ENCODE measurements at places on chromosomes 4 and X.

DNA sequence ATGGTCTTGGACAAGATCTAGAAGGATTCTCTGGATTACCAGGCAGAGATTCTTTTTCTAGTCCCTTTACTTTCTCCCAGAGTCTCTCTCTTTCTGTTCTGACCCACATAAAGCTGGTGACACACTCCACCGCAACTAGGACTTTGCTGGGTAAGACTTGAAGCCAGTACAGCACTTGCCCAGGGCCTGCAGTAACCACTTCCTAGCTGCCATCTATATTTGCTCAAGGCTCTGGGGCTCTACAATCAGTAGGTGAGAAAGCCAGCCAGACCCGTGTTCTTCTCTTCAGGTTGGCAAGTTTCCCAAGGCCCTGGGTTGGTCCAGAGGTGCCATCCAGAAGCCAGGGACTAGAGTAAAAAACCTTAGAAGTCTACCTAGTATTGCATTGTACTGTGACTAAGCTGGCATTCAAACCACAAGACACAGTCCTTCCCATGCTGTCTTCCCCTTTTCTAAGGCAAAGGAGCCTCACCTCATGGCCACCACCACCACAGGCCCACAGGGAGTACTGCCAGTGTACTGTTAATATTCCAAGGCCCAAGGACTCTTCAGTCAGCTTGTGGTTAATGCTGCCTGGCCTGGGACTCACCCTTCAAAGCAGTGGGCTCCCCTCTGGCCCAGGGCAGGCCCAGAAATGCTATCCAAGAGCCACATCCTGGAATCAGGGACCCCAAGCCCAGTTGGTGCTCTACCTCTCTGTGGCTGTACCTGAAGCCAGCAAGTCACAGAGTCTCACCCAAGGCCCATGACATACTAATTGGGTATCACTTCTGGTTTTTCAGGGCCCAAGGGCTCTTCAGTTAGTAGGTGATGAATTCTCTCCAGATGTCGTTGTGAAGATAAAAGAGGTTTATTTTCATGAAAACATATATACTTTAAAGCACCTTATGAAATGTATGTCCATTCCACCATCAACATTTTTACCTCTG, 54.7 kb downstream of the CD38 start:
- DNase-seq = no peak

DNA sequence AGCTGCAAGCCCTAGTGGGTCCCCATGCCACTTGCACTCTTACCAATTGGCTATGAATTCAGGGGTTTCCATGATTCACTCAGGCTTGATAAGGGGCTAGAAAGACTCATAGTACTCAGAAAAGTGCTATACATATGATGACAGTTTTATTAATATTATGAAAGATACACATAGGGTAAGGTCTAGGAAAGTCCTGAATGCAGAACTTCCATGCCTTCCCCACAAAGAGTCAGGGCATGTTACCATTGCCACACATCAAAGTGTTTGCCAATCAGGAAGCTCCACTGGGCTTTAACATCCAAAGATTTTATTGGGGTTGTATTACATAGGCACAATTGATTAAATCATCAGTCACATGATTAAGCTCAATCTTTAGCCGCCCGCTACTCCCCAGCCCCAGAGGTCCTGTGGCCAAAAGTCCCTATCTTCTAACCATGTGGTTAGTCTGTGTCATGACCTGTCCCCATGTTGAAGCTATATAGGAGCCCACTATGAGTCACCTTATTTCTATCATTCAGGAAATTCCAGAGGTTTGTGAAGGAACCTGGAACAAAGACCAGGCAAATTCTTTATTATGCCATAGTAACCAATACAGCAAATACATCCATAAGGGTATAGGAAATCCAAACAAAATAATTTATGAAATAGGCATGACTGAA, 635.6 kb downstream of the STPG2 start:
- peak; percentile 65 for DNase-seq

- no peak for DNase-seq
Observed at GRCh38 chr4:113540859-113541258, 220.7 kb downstream of the CAMK2D start.

- no peak for DNase-seq
Observed at GRCh38 chr4:157005193-157005592, 33.6 kb upstream of the PDGFC start.

DNA sequence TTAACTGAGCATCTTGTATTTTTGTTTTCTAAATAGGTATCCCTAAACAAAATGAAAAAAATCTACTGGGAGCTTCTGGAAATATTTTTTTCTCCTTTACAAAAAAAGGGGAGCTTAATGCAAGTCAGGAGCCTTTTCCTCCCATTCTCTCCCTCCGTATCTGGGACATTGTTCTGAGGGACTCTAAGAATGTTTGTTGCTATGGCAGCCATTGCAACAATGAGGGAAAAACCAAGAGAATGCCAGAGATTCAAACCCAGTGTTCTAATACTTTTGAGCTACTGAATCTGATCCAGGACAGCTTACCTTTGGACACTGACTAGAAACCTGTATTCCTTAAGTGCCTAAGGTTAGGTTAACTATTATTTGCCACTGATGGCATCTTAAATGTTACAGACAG, 485.7 kb upstream of the HS3ST1 start:
- peak; percentile 82 for DNase-seq

- no peak for DNase-seq
Observed at GRCh38 chr4:101667348-101667747, 123.2 kb upstream of the BANK1 start.

GRCh38 chr4:121053601-121054143, 18.7 kb downstream of the NDNF start:
- no peak for DNase-seq

GRCh38 chr4:117623326-117623725, 411.0 kb upstream of the NDST3 start:
- no peak for DNase-seq

- DNase-seq = no peak
Observed at GRCh38 chrX:109472939-109473735, 8.7 kb downstream of the GUCY2F start.

DNA sequence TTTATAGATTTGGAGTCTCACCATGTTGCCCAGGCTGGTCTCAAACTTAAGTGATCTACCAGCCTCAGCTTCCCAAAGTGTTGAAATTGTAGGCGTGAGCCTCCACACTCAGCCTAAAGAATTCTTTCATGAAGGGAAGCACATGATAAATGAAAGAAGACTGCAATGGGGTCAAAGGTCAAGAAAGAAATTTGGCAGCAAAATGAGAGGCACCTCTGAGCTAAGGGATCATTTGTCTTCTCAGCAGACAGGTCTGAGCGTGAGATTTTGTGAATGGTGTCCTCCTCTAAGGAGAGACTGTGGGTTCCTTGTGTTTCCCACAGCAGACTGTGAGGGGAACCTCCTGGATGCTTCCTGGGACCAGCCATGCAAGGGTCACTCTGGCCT, 57.5 kb upstream of the EGFL6 start:
- no peak for DNase-seq

- no peak for DNase-seq
Observed at GRCh38 chrX:120429776-120430540, 39.1 kb downstream of the LAMP2 start.

DNA sequence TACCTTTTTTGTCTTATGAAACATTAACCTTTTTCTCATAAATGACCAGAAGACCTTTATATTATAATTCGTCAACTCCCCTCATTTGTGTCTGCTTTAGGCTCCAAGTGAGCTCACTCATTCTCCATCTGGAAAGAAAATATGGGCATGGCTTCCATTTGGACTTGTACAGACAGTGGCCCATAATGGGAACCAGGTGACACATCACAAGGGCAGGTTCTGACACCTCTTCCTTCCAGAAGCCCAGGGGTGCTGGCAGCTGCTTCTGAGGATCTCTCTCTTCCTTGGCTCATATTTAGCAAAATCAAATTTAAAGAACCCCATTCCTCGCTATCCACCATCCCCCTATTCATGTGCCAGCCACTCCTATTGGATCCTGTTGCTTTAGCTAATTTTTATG, 69.6 kb downstream of the CD38 start:
- no peak for DNase-seq

GRCh38 chr4:6915041-6916005, 5.7 kb downstream of the TBC1D14 start:
- no peak for DNase-seq

GRCh38 chrX:116961872-116962582, 499.3 kb upstream of the CT83 start:
- DNase-seq = no peak

DNA sequence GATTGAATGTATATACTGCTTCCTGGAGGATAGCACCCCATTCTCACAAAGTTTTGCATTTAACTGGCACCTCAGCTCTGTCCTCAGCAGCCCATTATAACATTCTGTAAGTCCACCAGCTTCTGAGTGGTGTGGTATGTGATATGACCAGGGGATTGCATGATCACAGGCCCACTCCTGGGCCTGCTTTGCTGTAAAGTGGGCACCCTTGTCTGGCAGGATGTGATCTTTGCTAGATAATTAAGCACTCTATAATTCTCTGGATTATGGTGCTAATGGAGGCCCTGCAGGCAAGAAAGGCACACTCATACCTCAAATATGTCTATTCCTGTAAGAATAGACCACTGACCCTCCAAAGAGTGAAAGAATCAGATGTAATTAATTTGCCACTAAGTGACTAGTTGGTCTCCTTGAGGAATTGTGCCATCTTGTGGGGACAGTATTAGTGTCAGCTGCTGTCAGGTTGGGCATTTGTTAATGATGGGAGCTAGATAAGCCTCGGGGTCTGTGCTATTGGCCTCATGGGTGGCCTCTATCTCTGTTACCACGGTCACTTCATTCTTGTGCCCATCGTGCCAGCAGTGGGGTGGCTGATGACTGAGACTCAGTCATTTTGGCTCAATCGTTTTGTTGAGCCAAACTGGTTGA, 2.2 kb upstream of the CFI start:
- no peak for DNase-seq

GRCh38 chr4:178255172-178255571, 812.9 kb upstream of the AGA start:
- no peak for DNase-seq

DNA sequence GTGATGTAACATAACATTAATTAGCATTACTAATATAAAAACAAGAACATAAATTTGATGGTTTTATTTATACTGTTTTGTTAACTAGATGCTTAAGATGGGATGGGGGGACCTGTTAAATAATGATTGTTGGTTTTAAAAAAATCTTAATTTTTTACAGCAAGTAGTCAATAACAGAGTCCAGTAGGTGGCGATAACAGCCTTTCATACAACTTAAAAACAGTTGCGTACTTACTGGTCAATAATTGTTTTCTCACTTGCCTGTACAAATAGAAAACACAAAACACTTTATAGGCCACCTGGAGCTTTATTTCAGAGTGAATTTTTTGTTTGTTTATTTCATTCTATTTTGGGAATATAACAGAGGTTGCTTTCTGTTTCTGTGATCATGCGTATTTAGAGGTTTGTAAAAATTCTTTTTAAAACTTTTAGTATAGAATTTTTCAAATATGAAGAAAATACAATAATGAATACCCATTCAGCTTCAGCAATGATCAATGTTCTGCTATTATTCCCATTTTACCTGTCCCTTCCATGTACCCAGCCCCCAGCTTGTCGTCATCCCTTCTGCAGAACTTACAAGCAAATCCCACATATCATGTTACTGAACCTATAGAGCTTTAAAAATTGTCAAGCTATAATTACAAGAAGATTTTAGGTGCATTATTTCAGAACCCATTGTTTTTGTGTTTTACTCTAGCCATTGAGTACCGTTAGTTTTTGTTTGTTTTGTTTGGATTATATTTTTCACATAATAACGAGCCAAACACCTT, 97.1 kb downstream of the MRPL1 start:
- DNase-seq = peak; percentile 57

GRCh38 chr4:25110527-25111329, 49.5 kb downstream of the SEPSECS start:
- DNase-seq = no peak

- no peak for DNase-seq
Observed at GRCh38 chrX:133325422-133325821, 89.9 kb downstream of the GPC4 start.

DNA sequence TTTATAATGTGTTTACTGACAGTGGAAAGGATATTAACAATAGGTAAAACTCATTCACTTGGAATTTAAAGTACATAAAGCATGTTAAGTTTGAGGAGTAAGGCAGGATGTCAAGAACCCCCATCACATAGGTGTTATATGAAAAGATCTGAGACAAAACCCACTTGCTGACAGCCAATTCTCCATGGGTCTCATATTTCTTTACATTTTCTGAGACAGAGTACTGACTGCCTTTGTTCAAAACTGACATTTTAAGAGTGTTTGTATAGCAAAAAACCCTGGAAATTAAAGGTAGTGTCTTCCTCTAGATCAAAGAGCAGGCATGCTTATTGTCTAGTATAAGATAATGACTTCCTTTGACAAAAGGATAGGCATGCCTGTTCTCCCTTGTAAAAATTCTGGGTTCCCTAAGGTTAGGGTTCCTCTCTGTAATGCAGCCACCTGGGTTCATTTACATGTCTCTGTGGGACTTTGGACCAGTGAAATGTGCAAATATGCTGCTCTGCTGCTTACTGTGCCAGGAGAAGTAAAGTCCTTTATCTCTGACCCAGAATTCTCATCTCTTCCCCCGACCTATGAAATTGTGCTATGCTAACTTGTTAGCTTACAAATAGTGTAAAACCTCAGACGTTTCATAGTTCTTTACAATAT, 123.6 kb downstream of the PCDH18 start:
- no peak for DNase-seq

GRCh38 chr4:149203256-149204001, 612.2 kb downstream of the IQCM start:
- DNase-seq = no peak

DNA sequence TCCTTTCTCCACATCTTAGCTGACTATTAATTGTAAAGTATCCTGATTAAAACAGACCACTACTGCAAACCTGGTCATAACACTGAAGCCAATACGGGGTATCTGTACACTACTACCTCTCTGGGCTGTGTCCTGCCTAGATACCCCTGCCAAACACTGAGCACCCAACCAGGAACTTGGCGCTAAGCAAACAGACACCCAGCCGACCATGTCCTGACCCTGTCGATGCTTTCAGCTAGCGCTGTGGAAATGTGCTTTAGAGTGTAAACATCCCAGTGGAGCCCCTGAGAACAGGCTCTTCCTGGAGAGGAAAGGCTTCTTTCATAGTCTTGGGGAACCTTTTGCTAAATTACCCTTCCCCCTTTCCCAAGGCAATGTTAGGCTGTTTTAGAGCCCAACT, 52.9 kb downstream of the CCNG2 start:
- no peak for DNase-seq

- DNase-seq = no peak
Observed at GRCh38 chr4:31918891-31919290, 1198.7 kb downstream of the PCDH7 start.

- no peak for DNase-seq
Observed at GRCh38 chrX:153828723-153829548, 1.4 kb downstream of the PDZD4 start.

GRCh38 chrX:133333154-133333750, 82.0 kb downstream of the GPC4 start:
- no peak for DNase-seq

- no peak for DNase-seq
Observed at GRCh38 chr4:128978985-128979384, 114.4 kb downstream of the SCLT1 start.

DNA sequence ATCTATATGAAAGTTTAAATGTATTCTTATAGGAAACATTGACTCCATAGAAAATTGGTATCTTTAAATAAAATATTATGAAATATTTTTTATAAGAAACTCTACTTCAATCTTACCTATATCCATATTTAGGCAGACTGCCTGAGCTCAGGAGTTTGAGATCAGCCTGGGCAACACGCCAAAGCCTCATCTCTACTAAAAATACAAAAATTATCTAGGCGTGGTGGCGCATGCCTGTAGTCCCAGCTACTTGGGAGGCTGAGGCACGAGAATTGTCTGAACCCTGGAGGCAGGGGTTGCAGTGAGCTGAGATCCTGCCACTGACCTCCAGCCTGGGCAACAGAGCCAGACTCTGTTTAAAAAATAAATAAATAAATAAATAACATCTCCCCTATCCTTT, 47.5 kb downstream of the PABPC4L start:
- DNase-seq = no peak

Data from glomerular endothelial cell (primary cell).